ENCODE measurements at places on chromosomes 16 and 17.
A peak's percentile ranks its signal among the peaks of the same experiment; 100 is the strongest.

GRCh38 chr16:81626181-81626674, 152.9 kb upstream of the PLCG2 start:
- peak; percentile 7 for DNase-seq

- no peak for DNase-seq
Observed at GRCh38 chr16:77310877-77311276, 111.7 kb downstream of the SYCE1L start.

GRCh38 chr16:75763204-75763603, 36.9 kb upstream of the CPHXL start:
- DNase-seq, result no peak

GRCh38 chr17:52228823-52229222, 70.3 kb upstream of the CA10 start:
- DNase-seq, result no peak

DNA sequence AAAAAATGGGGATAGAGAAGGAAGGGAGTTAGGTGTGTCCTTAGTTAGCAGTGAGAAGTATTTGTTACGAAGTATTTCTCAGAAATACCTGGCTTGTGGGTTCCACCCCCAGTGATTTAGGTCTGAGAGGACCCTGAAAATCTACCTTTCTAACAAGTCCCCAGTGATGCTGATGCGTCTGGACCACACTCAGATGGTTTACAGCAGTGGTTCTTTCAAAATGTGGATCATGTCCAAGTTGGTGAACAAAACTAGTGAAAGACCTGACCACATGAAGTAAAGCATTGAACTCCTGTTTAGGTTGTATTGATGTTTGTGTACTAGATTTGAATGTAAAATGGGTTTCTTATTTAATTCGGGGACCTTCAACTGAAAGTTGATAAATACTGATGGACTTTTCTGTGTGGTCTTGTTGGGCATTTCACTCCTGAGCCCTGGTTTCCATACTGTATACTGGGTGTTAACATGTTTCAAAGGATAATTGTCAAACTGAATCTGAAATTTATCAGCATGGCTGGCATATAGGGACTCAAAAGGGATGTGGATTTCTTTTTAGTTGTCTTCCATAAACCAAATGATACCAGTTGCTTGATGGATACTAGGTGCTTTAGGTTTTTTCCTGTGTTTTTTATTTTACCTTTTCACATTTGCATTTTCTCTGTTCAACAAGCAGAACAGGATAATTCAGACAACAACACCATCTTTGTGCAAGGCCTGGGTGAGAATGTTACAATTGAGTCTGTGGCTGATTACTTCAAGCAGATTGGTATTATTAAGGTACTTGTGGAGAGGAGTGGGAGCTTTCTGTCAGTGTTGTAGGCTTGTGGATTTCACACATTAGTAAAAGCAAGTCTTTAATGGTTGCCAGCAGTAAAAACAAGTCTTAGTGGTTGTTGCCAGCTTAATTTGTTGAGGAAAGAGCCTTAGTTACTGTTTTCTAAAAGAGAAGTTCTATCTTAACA, 8.8 kb downstream of the FUS start:
- no peak for DNase-seq

GRCh38 chr16:84368308-84368996, at the start of gene ATP2C2:
Gene ATP2C2 (plus strand): TSS chr16:84368538. CDS start chr16:84368616, 78 bp downstream.
- DNase-seq, result no peak

DNA sequence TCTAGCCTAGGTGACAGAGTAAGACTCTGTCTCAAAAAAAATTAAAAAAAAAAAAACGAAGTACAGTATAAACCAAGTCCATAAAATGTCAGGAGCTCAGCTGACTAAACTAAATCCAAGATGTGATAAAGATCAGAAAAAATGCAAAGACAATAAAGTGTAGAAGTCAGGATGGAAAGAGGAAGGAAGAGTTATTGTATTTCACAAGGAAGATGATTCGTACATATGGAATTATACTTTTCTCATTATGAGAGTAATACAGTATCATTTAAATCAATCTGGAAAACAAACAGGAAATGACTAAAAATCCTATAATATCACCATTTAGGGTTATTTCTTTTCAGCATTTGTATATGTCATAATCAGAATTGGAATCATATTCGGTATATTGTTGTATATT, 11.4 kb upstream of the APOH start:
- DNase-seq, result peak; percentile 28

DNA sequence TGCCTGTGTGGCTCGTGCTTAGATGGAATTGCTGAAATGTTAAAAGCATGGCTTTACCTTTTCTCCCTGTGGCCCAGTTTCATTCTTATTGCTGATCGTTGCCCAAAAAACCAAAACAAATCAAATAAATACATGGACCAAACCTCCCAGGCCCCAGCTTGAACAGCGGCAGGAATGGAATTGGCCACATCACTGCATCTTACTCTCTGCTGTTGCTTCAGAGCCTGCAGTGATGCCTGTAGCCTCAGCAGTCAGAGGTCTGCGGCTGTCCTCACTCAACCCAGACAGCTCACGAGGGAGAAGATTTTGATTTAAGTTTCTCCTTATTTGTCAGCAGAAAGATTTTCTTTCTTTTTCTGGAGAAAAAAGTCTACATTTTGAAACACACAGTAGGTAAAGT, 91.5 kb downstream of the NPIPB11 start:
- peak; percentile 37 for DNase-seq

GRCh38 chr17:75507733-75508719, 7.3 kb downstream of the CASKIN2 start:
- DNase-seq, result no peak

GRCh38 chr17:51434434-51435170, 174.3 kb downstream of the UTP18 start:
- DNase-seq, result no peak

GRCh38 chr17:45034599-45034998, 16.8 kb downstream of the DCAKD start:
- no peak for DNase-seq

DNA sequence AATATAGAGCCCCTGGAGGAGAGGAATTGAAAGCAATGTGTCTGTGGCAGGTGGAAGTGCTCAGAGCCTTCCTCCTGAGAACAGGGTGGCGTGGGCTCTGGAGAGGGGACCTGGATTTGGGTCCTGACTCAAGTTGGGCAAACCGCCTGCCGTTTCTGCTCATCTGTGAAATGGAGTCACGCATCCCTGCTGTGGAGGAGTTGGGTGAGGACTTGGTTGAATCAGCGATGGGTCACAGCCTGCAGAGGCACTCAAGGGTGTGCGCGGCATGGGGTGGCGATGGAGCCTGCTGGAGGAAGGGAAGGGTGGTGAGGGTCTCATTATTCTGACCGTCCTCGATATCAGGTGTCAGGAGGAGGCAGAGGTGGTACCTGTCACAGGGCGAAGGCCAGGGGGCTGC, 3.1 kb downstream of the ADAD2 start:
- no peak for DNase-seq

GRCh38 chr17:5508810-5509209, 22.4 kb downstream of the MIS12 start:
- DNase-seq, result peak; percentile 80

DNA sequence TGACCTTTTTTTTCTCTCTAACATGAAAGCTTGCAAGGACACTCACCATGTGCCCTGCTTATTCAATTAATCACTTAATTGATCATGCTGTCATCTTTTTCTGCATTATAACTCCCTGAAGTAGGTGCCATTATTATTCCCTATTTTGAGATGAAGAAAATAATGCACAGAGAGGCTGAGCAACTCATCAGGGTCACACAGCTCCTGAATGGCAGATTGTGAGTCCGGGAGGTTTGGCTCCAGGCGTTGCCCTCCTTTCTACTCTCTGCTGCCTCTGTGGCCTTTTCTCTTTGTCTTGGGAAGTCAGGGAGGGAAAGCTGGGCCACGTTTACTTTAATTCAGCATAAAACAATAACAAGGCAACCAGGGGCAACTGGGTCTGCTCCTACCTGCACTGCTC, 17.2 kb upstream of the N4BP1 start:
- no peak for DNase-seq

Measured in amniotic epithelial cell (primary cell).